ENCODE measurements at places on chromosomes 7 and 10. TPM values are rescaled to one million over a fixed set of nuclear protein-coding genes. Genes with fewer than 3 reads are reported as not detected.

BAMBI gene
- total RNA-seq: not detected

OR2A42 gene
- total RNA-seq: not detected

SUN3 gene
- total RNA-seq: not detected

MMRN2 gene
- total RNA-seq: not detected

A1CF gene
- total RNA-seq: not detected

All from activated CD4-positive, alpha-beta T cell treated with anti-CD3 and anti-CD28 coated beads, Interleukin-2, amount 10 ng/mL, durations not matched to agents 7 days and 5 days (primary cell).